ENCODE measurements at places on chromosomes 2 and 18.

DNA sequence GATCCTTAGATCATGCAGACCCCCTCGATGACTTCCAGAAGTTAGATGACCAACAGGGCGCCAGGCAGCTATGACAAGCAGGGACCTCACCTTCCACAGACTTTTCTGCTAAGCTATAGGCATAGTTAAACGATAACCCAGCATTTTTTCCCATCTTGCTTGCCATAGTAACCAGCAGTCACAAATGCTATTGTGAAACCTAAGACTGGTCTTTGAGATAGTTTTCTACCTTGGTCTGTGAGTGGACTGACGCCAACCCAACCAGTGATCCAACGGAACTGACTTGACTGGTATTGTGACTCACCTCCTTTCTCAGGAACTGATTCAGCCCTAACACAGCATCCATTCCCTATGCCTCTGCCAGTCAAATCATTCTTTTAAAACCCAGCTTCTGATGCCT lies 361.2 kb downstream of the LRRTM4 start:
- no peak for DNase-seq

- no peak for DNase-seq
Observed at GRCh38 chr2:235010117-235010714, 58.4 kb downstream of the SH3BP4 start.

GRCh38 chr18:22778996-22779395 lies 154.1 kb upstream of the RBBP8 start:
- DNase-seq: no peak

GRCh38 chr18:75473316-75473715 lies 45.8 kb upstream of the SMIM21 start:
- no peak for DNase-seq

- no peak for DNase-seq
Observed at GRCh38 chr2:132400901-132401240, 15.7 kb upstream of the GPR39 start.

DNA sequence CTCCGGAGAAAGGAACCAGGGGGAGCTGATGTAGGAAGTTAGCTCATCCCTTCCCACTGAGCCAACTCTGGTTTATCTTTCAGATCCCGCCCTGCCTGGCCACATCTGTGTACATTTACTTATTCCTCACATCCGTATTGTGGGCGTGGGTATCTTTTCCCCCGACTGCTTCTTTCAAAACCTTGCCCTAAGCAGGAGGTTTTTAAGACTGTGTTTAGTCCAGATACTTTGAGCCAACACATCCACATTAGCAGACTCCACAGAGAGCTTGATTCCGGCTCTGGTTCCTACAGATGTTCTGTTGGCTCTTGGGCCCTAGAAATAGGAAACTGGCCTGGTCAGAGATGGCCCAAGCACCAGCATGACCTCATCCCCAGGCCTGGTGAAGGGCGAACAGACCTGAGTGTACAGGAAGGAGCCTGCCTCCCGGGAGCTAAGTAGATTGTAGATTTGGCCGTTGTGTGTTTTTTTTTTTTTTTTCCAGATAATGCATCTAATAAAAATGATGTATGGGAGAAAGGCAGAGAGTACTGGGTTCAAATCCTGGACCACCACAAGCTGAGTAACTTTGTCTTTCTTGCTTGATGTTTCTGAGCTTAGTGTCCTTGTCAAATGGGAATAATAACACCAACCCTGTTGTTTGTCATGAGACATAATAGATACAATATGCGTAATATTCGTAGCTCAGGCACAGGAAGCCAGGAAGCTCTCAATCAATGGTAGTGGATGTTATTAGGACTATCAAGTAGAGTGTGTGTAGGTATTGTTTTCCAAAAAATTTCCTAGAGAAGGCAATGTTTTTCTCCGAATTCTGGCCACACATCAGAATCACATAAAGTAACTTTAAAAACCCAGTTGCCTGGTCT lies 92.3 kb downstream of the PRKCE start:
- no peak for DNase-seq

DNA sequence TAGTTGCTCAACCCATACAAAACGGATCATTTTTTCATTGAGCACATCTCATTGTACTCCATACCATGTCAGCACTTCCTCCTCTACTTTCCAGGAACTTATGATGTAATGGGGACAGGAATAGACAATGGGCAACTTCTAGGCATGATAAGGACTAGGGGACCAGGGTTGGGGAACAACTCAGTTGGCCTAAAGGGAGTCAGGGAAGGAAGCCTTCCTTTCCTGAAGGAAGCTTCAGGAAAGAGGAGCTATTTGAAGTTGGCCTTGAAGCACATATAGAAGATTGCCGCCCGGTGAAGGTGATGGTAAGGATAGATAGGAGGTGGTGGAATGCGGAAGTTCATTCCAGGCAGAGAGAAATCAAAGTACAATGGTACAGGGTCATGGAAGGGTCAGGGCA lies 283.9 kb downstream of the SLC8A1 start:
- no peak for DNase-seq
